ENCODE measurements at places on chromosomes 1 and 21.

DNA sequence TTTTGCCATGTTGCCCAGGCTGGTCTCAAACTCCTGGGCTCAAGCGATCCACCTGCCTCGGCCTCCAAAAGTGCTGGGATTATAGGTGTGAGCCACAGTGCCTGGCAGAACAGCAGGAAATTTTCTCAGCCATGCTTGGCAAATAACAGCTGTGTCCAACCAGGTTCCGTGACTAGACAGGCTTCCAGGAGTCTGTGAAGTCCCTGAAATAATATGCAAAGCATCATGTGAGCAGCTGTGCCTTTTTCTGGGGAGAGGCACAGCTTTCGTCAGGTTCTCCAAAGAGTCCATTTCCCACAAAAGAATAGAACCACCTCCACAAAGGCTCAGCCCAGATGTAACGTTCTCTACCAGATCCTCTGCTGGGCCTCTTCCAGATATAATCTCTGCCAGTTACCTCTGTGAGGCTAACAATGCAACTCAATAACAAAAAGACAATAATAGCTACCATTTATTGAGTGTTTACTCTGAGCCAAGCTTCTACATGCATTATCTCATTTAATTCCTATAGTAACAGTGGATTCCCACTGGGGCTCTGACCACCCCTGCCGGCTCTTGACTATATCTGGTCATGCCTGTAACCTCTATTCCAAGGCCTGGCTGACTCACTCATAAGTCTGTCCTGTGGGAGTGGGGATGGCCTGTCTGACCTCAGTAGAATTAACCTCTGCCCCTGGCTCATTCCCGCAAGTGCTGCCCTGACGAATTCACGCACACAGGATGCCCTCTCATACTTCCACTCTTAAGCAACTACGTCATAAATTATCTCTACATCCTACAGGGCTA is 4.0 kb upstream of the NKAIN1 start:
- DNase-seq = no peak

- DNase-seq = no peak
Observed at GRCh38 chr21:41246808-41247207, 69.8 kb upstream of the FAM3B start.

DNA sequence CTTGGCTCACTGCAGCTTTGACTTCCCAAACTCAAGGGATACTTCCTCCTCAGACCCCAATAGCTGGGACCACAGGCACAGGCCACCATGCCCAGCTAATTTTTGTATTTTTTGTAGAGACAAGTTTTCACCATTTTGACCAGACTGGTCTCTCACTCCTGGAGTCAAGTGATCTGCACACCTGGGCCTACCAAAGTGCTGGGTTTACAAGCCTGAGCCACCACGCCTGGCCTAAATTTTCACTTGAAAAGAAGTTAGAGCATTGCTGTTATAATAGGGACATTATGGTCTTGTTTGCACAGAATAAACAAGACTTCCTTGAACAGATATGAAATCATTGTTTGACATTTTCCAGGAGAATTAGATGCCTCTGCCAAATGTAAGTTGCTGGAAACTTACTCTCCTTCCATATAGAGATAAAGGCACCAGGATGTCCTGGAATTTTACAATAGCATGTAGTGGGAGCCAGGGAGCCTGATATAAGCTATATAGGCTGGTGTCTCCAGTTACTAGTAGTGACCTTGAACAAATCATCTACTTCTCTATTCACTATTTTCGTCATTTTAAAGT is 16.9 kb downstream of the SLC35A3 start:
- DNase-seq = no peak

- no peak for DNase-seq
Observed at GRCh38 chr1:221765527-221765926, 23.6 kb upstream of the DUSP10 start.

- DNase-seq = no peak
Observed at GRCh38 chr1:114008480-114008941, 29.2 kb downstream of the OLFML3 start.

GRCh38 chr21:36909901-36910561 is 56.4 kb downstream of the HLCS start:
- DNase-seq = no peak

All from CD4-positive, alpha-beta T cell treated with Interleukin-4 for 1 hour (primary cell).